Right lobe of liver (tissue), 6 donors: ENCODE measurements at places on chromosomes 3 and 15. TPM values are rescaled to one million over a fixed set of nuclear protein-coding genes. Genes with fewer than 3 reads are reported as not detected.

Gene HHLA2
- total RNA-seq = not detected

DNA sequence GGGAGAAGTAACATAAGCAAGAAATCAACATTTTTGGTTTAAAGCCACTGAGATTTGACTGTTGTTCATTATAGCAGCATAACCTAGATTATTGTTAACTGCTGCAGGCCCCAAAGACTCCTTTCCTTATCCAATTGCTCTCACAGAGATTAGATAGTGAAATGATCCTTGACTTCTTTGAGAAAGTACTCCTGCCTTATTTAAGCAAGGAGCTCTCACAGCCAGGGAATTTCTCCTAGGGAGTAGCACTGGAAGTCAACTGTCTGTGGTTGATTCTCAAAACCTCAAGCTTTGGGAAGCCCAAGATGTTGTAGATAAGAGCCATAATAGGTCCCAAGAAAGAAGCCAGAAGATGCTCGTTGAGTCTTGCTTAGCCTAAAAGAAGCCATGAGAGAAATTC is 151.8 kb upstream of the TSC22D2 start:
- no peak for DNase-seq

Gene PCYT1A
- 43.2 TPM for total RNA-seq

DNA sequence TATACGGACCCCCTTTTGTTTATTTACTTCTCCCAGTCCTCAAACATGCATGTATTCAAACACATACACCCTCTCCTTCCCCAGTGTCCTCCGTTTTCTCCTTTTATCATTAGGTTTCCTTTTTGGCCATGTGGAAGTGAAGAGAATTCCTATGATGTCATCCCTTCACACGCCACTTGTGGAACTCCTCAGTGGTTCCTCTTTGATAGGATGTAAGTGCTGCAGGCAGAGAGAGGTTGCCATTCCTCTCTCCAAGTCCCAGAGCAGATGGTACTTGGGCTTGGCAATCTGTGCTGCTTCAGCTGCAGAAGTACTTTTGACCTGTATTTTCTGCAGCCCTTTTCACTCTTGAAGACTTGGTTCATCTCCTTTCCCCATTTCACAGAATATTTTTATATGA is 32.9 kb upstream of the CRTC3 start:
- DNase-seq = no peak

Gene HDAC11
- total RNA-seq = 9.6 TPM

GRCh38 chr3:176562331-176562730 is 635.0 kb downstream of the TBL1XR1 start:
- no peak for DNase-seq

GRCh38 chr15:63483521-63484371 is 20.6 kb upstream of the USP3 start:
- DNase-seq = no peak

- no peak for DNase-seq
Observed at GRCh38 chr3:159236321-159236720, 434.5 kb downstream of the MFSD1 start.

DNA sequence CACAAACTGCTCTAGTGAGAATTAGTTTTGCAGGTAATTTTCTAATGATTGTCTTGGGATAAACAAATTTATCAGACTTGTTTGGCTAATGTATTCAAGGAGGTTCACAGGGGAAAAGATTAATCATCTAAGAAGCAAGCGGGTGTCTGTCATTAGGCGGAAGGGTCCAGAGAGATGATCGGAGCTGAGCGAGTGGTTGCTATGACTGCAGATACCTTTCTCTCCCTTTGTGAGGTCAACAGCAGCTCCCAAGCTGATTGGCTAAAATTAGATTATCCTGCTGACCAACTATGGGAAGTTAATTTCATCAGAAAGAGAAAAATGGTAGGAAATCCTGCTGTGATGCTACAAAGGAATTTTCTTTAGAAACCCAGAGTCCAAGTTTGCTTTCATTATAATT is 276.0 kb downstream of the SOX2 start:
- DNase-seq = no peak

DNA sequence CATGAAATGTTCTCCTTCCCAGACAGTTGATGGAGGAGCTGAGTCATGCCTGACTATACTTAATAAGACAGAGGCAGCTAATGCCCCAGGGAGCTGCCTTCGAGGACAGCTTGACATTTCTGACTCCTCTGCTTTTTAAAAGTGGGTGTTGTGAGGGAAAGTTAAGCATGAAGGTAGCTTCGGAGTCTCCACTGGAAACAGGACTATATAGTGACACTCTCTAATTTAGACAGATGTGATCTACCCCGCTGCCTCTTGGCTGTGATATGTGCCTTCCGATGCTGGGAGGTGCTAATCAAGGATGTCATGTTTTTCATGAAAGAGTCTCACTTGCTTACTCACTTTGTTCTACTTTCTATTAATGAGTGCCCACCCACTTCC is 72.7 kb downstream of the IL1RAP start:
- DNase-seq = no peak

DNA sequence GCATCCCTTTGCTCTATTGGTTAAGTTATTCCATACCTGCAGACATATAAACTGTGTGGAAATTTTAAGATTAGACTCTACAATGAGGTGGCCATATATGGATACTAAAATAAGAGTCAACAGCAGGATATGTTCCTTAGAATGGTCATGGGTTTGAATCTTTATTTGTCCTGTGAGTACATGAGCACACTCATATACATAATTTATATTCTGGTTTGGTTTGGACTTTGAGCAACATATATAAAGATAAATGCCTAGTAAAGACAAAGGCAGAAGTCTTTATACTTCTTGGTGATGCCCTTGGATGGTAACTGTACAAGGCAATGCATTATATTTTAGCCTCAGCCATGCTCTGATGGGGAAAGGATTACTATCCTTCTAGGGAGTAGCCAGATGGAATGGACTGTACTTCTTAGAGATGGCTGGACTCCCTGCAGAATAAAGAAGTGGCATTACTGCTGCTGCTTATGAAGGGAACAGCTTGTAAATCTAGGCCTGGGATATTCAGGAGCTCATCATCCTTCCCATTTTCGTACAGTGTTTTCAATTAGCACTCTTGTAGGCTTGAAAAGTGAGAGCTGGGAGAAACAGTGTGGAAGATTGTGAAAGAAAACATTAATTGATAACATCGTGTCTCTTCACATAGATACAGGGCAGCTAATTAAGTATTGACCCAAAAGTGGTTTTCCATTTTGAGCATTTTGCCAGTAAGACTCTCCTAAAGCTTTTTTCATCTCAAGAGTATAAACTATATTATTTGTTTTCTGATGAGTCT is 60.4 kb downstream of the HMG20A start:
- no peak for DNase-seq
